ENCODE measurements at places on chromosomes 5 and 9.

GRCh38 chr5:60961685-60962084 is 16.7 kb downstream of the NDUFAF2 start:
- DNase-seq = no peak

GRCh38 chr5:157915638-157916037 is 56.7 kb upstream of the CLINT1 start:
- no peak for DNase-seq

DNA sequence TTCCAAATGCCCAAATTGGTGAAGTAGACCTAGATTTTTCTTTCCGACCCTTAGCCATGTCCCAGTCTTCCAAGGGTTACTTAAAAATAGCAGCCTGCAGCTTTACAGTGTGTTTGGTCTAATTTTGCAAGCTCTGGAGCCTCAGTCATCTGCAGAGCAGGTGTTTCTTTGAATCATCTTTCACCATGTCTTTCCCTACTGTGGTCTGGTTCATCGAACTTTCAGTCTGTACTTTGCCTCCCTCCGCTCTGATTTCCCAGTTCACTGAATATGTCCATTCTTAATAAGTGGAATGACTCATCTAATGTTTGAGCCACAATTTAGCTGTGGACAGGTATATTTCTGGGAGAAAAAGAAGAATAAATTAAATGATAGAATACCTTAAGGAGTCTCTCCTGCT is 1060.7 kb downstream of the EFNA5 start:
- no peak for DNase-seq

GRCh38 chr9:114087721-114088120 is 9.6 kb upstream of the AMBP start:
- no peak for DNase-seq

DNA sequence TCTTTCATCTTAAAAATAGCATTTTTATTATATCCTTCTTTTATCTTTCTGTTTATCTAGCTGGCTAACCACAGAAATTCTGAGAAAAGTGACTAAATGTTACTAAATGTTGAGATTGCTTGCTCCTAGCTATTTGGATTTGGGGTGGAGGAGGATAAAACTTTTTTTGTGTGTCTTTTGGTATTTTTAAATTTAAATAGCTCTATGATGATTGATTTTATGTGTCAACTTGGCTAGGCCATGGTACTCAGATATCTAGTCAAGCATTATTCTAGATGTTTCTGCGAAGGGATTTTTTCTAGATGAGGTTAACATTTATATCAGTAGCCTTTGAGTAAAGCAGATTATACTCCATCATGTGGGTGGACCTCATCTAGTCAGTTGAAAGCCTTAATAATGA is 75.0 kb downstream of the GCNT1 start:
- DNase-seq = no peak

DNA sequence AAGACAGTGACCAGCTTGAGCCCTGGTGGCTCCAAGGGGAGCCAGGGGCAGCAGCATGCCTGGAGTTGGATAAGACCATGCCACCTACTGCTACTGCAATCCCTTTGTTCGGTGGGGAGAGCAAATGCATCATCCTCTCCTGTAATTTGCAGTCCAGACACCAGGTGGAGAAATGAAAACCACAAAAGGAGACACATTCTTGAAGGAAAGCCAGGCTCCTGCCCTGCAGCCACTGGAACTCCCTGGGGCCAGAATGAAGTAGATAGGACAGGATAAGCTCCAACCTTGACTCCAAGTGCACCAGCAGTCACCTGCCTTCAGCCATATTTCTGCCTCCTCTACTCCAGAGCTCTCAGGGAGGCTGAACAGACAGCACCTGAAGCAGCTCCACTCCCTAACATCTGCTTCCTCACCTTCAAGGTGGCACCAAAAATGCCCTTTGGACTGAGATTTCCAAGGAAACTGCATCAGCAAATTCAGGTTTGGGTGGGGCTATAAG is 65.1 kb upstream of the IQGAP2 start:
- DNase-seq = peak; percentile 62

- no peak for DNase-seq
These were observed 8.1 kb upstream of the PFDN1 start for GRCh38 chr5:140311011-140311467.

- DNase-seq = peak; percentile 39
These were observed at the start of gene PCDHB9 for GRCh38 chr5:141186897-141187512. Gene PCDHB9 (plus strand): TSS chr5:141187161. CDS start chr5:141187319, 158 bp downstream.

GRCh38 chr9:124363326-124364096 is 51.7 kb downstream of the PSMB7 start:
- DNase-seq = no peak

DNA sequence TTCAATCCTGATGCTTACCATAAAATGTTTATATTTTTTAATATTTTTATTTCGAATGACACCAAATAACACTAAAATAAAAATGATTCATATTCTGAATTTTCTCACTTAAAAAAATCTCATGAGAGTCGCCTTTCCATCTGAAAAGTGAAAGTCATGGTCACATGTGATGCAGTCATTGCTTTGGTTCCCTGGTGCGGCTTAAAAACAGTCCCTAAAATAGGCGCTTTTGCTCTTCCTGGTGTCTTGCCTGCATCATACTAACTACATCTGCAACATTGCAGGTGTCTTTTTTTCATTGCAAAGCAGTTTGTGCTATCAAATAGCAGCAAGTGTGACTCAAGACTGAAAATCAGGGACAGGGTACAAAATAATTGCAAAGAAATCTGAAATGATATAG is 185.2 kb upstream of the NREP start:
- no peak for DNase-seq

All from activated naive CD4-positive, alpha-beta T cell treated with anti-CD3 and anti-CD28 coated beads, Interleukin-2, amount 10 ng/mL, durations not matched to agents 7 days and 5 days (primary cell).